ENCODE measurements at places on chromosomes 7 and 10.

GRCh38 chr7:73734619-73735527, 3.7 kb downstream of the ABHD11 start:
- DNase-seq = peak; percentile 70

- no peak for DNase-seq
These were observed 845.7 kb upstream of the POT1 start for GRCh38 chr7:125775317-125775716.

DNA sequence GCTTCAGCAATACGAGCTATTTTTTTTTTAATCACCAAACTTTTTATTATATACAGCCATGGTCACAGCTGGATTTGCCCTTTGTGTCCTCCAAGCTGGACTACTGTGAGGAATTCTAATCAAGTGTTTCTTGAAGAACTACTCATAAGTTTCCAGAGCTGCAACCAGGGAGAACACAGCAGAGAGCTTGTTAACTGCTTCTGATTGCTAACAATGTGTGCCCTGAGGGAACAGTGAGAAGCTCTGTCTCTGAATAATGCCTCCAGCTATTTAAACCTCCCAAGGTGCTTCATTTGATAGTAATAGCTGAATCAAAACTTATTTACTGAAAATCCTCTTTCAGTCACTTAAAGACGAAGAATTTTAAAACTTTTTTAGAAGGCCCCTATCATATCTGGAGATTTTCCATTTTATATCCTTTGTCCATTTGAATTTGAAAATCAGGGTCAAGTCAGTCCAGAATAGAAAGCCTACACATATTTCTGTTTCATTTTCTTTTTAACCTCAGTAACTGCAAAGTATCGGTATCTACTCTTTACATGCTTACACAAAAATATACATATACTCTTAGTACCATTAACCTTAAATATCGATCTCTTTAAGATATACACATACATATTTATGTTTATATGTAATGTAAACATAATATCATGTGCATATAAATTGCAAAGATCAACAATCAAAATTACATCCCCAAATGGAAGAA, 1024.2 kb downstream of the GRM8 start:
- no peak for DNase-seq

DNA sequence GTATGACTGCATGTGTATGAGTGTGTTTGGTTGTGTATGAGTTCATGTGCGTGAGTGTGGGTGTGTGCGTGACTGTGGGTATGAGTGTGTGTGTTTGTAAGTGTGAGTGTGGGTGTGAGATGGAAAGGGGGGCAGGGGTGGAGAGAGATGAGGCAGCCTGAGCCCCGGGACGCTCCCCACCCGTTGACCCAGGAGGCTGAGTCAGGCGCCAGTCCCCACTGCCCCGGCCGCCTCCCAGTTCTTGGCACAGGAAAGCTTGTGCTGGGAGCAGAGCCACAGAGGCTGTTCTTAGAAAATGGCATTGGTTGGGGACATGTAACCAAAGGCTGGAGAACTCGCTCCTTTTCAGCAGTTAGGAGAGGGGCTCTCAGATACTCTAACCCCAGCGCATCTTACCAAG, 27.8 kb upstream of the NUB1 start:
- DNase-seq = no peak

- no peak for DNase-seq
These were observed 1246.6 kb upstream of the LRRN3 start for GRCh38 chr7:109844362-109844761.

DNA sequence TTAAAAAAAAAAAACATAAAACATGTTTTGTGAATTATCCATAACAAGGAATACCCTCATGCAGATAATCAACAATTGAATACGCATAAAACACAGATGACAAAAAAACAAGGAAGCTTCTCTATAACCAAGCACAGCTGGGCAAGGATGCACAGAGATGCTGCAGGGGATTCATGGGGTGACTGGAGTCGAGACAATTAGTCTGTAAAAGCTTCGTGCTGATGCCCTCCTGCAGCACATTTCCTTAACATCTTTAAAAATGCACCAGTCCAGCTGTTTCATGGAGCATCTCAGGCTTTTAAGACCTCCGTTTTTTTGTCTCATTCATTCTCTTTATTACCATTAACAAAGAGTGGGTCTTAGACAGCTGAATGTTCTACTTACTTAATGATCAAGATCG, 794.0 kb upstream of the C7orf33 start:
- no peak for DNase-seq

- DNase-seq = no peak
These were observed 35.2 kb upstream of the ECHDC3 start for GRCh38 chr10:11706895-11707567.

GRCh38 chr10:122515022-122515424, 45.5 kb upstream of the DMBT1 start:
- DNase-seq = no peak

DNA sequence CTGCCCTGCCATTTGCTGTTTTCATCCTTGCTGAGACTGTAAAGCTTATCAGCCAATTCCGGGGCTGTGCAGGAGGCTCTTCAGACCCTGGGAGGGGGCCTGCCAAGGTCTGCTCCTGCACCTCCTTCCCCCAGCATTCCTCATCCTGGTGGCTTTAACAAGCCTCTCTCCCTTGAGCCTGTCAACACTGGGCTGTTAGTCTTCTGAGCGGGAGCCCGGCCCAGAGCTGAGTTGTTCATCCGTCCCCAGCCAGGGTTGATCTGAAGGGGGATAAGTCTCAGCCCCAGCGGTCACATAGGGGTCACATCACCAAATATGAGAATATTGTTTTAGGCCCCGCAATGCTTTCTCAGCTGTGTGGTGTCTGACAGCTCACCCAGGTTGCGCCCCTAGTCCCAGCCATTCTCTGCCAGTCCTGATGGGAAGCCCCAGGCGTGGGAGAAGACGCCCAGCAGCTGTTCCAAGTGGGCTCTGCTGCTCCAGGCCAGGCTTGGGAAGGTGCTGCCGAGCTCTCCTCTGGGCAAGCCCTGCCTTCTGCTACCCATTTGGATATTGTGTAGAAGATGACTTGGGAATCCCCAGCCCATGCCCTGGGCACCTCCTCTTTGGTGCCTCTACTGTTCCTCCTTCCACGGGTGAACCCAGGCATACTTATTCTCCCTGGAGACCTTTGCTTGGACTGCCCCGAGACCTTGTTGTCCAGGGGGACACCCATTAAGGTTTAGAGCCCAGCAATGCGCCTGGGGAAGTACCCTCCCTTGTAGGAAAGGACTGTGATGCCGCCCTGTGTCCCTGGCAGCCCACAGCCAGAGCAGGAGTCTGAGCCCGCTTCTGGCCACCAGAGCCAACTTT, 23.5 kb upstream of the TRIM8 start:
- DNase-seq = no peak

DNA sequence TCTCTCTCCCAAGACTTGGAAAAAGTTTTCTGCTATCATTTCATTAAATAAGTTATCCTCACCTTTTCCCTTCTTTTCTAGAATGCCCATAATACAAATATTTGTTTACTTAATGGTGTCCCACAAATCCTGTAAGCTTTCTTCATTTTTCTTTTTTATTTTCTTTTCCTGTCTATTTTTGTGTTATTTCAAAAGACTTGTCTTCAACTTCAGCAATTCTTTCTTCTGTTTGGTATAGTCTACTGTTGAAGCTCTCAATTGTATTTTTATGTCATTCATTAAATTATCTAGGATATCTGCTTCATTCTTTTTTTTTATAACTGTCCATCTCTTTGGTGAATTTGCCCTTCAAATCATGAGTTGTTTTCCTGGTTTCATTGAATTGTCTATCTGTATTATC, 25.1 kb upstream of the PLA2G12B start:
- DNase-seq = no peak

DNA sequence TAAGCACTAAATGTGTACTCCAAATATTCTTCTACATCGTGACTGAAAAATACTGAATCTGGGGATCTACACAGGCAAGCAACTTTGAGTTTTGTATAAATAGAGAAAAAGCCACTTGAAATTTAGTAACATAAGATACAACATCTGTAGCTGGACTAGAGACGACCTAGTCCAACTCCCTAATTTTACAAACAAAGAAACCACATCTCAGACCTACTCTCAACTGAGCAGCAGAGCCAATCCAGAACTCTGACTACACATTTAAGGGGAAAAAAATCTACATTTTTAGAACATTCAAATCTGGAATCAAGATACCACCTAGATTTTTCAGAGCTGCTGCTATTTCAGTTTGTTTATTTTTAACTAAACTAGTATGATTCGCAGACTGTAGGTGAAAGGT, 88.9 kb downstream of the CABCOCO1 start:
- DNase-seq = no peak

GRCh38 chr10:121183236-121183635, 332.1 kb downstream of the WDR11 start:
- no peak for DNase-seq

GRCh38 chr10:93287775-93288174, 194.4 kb downstream of the MYOF start:
- no peak for DNase-seq

- no peak for DNase-seq
These were observed 75.2 kb downstream of the PARD3 start for GRCh38 chr10:34739915-34740314.

- no peak for DNase-seq
These were observed 43.5 kb upstream of the ZNF680 start for GRCh38 chr7:64606385-64606784.

DNA sequence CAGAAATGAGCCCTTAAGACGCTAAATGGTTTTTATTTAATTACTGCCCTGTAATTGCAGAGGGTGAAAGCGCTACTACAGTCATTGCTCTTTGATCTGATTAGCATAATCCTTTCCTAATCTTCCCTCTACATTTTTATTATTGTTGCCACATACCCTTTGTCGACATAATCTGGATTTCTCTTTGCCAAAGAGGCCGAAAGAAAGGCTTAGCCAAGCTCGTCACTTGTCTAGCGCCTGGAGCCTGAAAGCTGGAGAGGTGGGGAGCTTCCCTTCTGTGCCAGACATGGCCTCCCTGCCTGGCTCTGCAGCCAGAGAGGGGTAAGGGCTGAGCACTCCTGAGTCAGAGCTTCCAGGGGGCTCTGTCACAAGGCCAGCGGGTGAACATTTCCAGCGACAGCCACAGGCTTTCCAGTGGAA, 145.9 kb downstream of the PRKAG2 start:
- DNase-seq = no peak

- no peak for DNase-seq
These were observed 1.7 kb downstream of the RAMP3 start for GRCh38 chr7:45159296-45159695.

DNA sequence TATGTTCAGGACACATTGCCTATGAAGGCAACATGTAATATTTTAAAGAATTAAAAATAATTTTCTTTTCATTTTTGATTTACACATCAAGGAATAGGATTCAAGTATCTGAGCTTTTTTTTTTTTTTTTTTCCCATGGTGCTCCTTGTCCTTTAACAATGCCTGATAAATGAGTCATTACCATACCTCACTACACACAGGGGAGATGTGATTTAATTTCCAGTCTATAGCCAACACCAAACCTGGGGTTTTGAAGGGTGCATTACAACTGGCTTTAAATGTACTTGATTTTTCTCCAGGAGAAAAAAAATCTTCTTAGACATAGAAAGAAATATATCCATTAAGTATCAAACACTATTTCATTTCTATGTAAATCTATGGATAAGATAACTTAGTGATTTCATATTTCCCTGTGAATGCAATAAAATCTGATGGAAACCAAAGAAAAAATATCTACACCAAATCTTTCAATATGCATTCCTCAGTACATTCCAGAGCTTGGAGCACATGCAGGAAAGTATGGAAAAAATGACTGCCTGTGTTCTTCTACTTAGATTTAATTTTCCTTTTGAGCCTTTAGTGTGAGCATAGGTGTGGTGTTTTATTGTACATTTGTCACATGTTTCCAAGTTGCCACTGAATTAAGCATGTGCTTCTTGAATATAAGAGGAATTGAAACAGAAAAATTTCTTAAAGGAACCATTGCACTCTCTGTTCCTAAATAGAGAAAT, 204.8 kb upstream of the MEOX2 start:
- no peak for DNase-seq

DNA sequence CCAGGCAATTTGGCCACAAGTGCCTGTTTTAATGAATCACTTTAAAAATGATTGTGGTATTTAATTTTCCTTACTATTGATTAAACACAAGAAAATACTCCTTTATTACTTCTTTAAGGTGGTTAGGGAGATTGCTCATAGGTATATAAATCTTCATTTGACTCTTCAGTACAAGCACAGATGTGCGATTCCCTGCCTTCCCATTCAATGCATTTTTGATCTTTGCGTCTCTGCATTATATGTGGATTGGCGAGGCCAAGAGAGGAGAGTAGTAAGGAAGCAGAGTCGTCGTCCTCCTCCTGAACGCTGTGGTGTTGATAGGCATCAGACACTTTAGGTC, 683.7 kb downstream of the LRMDA start:
- DNase-seq = no peak

- DNase-seq = no peak
These were observed 184.8 kb downstream of the SEMA3A start for GRCh38 chr7:84009782-84010181.

DNA sequence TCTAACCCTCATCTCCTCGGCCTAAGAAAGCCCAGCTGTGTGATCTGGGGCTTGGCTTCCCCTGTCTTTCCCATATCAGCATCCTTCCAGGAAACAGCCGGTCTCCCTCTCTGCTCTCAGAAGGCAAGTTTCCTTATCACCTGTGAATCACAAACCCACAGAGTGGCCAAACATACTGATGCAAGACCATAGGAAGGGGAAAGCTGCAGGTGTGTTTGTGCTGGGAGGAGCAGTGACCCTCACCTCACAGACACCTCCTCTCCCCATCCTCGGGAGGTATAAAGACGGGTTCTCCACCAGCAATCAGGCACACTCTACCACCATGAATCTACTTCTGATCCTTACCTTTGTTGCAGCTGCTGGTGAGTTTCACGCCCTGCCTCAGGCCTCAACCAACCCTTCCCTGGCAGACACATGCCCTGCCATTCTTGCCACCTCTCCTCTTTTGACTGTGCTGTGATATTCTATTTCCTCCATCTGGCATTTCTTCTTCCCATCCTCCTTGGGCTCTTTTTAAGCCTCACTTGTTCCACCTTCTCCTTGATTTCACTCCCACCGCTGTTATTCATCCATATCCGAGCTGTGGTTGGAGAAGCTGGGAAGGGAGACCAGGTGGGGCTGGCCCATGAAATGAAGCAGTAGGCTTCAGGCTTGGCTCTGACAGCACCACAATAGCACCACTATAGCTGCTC, at the start of gene PRSS2:
PRSS2 (plus strand) TSS at position 310 of the 692 bp plus-strand sequence; CDS start at position 323, 13 bp downstream.
- no peak for DNase-seq

DNA sequence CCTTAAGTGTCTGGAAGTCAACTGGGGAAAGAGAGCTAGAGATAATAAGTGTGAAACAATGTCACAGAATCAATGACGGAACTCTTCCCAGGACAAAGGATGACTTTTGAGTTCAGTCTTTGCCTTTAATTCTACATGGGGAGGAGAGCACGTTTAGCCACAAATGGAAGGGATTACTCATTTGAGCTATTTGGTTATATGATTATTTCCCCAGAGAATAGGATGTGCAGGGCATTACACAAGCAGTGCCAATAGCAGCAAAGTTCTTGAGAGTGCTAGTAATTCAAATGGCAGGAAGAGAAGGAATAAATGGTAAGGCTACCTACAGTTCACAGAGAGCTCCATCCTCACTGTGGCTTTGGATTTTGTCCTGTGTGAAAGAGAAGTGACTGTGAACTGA, 6.0 kb downstream of the EGFR start:
- DNase-seq = no peak

- DNase-seq = no peak
These were observed 71.9 kb downstream of the WAC start for GRCh38 chr10:28604567-28605536.

- no peak for DNase-seq
These were observed 139.3 kb upstream of the CDK13 start for GRCh38 chr7:39810710-39811109.

- no peak for DNase-seq
These were observed 32.0 kb downstream of the NRAP start for GRCh38 chr10:113631684-113632367.

Data from stimulated activated CD8-positive, alpha-beta memory T cell treated with anti-CD3 and anti-CD28 coated beads, Interleukin-15, amount 100 ng/mL, for 48 hours (primary cell).